Globus pallidus (tissue), 1 donor: ENCODE measurements at places on chromosomes 3 and 15.

GRCh38 chr3:15467227-15468181 is 40.1 kb downstream of the EAF1 start:
- no peak for DNase-seq

GRCh38 chr3:171829841-171830517 is 13.2 kb upstream of the TMEM212 start:
- DNase-seq, result peak; percentile 79

GRCh38 chr3:155449613-155450267 is 156.3 kb upstream of the STRIT1 start:
- DNase-seq, result no peak

DNA sequence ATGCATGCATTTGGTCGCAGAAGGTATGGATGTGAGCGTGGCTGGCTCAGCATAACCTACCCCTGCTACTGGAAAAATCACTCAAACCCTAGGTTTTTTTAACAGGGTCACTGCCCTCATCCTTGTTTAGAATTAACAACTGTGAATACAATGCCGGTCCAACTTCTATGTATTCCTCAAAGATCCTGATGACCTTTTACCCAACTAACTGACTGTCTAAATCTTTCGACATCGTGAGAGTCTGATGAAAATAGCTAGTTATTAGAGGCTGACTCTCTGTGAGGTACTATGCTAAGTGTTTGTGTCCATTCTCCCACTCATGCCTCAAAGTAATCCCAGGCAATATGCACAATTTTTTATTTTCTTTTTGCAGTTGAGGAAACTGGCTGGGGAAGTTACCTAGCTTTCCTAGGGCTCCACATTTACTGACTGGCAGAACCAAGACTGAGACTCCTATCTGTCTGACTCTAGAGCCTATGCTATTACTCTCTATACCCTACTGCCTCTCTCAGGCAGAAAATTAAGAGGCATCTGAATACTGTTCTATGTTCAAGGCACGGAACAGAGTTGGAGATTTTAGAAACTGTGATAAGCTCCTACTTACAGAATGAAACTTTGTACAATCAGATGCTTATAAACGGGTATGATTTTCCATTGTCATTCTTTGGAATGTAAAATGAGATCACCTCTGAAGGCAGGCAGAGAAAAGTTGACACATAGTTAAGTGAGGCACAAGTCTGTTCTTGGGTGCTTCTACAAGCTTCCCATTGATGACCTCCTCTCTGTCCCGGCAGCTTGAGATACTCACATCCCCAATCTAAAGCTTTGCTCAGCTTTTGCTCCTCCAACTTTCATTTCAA is 56.4 kb downstream of the FILIP1L start:
- DNase-seq, result no peak

DNA sequence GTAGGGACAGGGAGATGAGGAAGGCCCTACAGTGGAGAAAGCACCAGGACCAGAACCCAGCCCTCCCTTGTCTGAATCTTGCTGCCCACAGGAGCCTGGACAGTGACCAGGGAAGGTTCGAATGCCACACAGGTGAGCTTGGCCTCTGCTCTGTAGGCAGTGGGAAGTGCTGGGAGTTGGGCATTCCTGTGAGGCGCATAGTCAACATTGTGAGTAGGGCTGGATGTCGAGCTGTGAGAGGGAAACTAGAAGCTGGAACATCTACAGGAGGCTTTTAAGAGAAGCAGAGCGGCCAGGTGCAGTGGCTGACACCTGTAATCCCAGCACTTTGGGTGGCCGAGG is 20.3 kb upstream of the ALAS1 start:
- DNase-seq, result no peak

DNA sequence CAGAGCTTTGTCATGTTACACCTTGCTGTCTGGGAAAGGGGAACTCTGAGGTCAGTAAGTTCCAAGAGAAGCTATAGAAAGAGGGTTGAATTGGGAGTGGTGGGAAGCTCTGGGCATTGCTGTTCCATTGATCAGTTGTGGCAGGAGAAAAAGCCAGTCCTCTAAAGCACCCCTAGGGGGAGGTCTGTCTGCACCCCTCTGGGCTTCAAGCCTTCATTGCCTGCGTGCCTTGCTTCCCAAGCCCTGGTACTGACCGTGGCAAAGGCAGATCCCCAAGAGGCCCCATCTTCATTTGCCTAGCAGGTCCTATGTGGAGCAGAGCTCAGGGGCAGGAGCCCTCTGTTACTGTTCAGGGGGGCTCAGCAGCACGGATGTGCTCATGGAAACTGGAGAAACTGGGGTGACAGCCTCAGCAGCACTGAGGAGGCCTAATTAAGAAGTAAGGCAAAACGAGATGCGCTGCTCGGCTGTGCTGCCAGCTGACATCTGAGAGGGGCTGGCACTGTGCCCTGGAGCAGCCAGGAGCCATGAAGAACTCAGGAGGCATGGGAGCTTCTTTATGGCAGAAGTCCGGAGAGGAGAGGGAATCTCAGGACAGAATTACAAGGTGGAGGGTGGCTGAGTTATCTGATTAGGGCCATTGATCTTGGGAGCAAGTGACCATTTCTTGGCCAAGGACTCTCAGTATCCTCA is 270.9 kb downstream of the RPLP1 start:
- no peak for DNase-seq

DNA sequence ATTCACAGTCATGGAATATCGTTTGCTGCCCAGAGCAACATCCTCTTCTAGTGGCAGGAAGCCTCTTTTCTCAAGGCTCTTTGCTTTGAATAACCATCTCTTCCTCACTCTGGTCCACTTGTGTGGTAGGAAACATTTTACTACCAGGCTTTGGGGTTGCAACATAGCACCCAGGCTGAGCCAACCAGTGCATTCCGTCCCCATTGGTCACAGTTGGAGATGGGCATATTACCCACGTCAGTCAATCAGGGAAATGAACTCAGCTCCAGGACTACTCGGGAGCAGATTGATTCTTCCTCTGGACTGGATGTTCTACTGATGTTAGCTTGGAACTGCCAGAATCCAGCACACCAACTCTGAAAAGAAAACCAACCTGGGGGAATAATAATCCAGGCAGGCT is 4.2 kb upstream of the PEX5L start:
- no peak for DNase-seq
